Lung (tissue), 17 donors: ENCODE measurements at places on chromosomes 13 and 19.

GRCh38 chr13:110137680-110138009, 169.3 kb downstream of the COL4A1 start:
- peak; percentile 35 for DNase-seq

DNA sequence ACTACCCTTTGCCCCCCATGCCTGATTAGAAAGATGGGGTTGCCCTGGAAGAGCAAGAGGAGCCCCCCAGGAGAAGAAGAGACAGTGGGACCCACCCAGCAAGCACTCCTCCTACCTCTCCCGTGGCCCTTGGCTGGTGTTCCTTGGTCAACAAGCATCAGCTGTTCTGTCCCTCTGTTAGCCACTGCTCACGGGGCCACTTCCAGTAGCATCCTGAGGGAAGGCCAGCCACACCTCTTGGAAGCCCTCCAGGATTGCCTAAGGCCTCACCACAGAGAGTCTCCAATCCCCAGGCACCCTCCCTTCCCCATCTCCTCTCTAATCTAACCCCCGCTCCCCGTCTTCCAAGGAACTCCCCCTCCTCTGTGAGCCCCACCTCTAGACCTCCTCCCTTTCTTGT, 15.1 kb upstream of the DPP9 start:
- DNase-seq, result no peak

- DNase-seq, result no peak
Observed at GRCh38 chr13:84443463-84443862, 561.2 kb upstream of the SLITRK1 start.

DNA sequence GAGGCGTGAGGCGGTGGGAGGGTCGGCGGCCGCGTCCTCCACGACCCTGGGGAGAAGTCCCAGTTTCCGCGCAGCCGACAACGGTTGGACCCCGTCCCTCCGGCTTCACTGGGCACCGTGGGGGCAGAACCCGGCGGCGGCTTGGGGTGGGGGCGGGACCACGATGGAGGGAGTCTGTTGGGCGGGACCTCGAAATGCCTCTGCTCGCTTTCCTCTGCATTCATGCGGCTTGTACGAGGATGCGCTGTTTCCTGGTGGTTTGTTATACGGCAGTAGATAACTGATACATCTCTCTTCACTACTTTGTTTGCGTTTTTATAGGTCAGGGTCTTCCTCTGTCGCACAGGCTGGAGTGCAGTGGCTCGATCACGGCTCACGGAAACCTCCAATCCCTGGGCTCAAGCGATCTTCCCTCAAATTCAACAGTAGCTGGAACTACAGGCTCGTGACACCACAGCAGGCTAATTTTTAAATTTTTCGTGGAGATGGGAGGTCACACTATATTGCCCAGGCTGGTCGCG, 24.6 kb upstream of the ZNF846 start:
- peak; percentile 60 for DNase-seq

- no peak for DNase-seq
Observed at GRCh38 chr19:21910318-21910717, 74.3 kb upstream of the ZNF43 start.

- no peak for DNase-seq
Observed at GRCh38 chr13:113809934-113810333, 50.9 kb downstream of the TMEM255B start.
